ENCODE measurements at places on chromosomes 7 and 10.

- H3K27me3 ChIP-seq = no peaks in the 10 kb centered on the region
- no peak for DNase-seq
- no peak overlapping the region for H3K4me3 ChIP-seq
- peaks cover 9% of the 10 kb centered on the region for H3K36me3 ChIP-seq
Measured at GRCh38 chr7:772005-772294, 44.9 kb upstream of the PRKAR1B start.

DNA sequence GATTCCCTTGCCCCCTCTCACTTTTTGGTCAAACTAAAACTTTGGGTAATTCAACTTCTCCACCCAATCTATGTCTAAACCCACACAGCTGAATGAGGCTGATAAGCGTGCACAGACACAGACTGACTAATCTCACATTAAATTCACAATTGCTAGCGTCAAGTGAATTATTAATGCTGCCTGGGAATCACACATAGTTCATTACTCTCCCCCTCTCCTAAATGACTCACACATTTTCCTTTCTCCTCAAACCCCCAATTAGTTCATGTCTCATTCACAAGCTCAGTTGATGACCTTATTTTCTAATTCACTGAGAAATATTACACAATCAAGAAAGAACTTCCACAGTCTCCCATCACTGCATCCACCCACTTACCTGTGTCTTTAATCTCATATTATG is 14.5 kb downstream of the KLF14 start:
- H3K27ac ChIP-seq = no peak overlapping the region
- H3K4me3 ChIP-seq = no peak overlapping the region
- no peak for DNase-seq
- no peaks in the 10 kb centered on the region for H3K36me3 ChIP-seq

DNA sequence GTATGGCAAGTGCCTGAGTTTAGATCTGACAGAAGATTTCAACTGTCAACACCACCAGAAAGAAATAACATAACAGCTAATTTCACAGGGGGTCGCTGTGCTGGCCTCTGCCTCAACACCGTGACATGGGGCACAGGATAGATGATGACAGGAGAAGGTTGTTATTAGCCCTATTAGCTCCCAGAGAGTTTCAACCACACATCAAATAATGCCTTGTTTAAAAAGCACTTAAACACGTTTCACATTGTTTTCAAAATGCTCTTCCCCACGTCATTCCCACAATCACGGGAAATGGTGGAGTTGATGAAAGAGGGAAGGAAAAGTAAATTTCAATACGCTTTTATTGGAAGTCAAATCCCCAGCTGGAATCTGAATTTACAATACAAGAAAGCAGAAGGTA is 184.7 kb downstream of the MAGI2 start:
- no peak overlapping the region for H3K4me3 ChIP-seq
- H3K36me3 ChIP-seq = no peaks in the 10 kb centered on the region
- H3K27me3 ChIP-seq = no peaks in the 10 kb centered on the region
- no peak for DNase-seq
- no peaks in the 10 kb centered on the region for H3K4me1 ChIP-seq
- no peak overlapping the region for H3K27ac ChIP-seq

- H3K27me3 ChIP-seq = no peaks in the 10 kb centered on the region
- H3K27ac ChIP-seq = no peak overlapping the region
- H3K4me1 ChIP-seq = no peaks in the 10 kb centered on the region
Measured at GRCh38 chr10:1187151-1187854, 131.1 kb downstream of the WDR37 start.

GRCh38 chr10:5419466-5420094 is 7.2 kb downstream of the NET1 start:
- no peaks in the 10 kb centered on the region for H3K4me1 ChIP-seq
- H3K27me3 ChIP-seq = no peaks in the 10 kb centered on the region
- no peak for DNase-seq
- H3K36me3 ChIP-seq = peaks cover 4% of the 10 kb centered on the region

GRCh38 chr10:117462816-117463544 is 79.6 kb upstream of the EMX2 start:
- H3K36me3 ChIP-seq = no peaks in the 10 kb centered on the region
- DNase-seq = no peak
- peaks cover 4% of the 10 kb centered on the region for H3K27me3 ChIP-seq
- no peak overlapping the region for H3K27ac ChIP-seq
- no peaks in the 10 kb centered on the region for H3K4me1 ChIP-seq
- H3K4me3 ChIP-seq = no peak overlapping the region

Data from activated naive CD4-positive, alpha-beta T cell treated with anti-CD3 and anti-CD28 coated beads for 36 hours (primary cell).